ENCODE measurements at places on chromosomes 3 and 15.

- no peak for DNase-seq
Measured at GRCh38 chr3:56874269-56874668, 72.5 kb upstream of the ARHGEF3 start.

DNA sequence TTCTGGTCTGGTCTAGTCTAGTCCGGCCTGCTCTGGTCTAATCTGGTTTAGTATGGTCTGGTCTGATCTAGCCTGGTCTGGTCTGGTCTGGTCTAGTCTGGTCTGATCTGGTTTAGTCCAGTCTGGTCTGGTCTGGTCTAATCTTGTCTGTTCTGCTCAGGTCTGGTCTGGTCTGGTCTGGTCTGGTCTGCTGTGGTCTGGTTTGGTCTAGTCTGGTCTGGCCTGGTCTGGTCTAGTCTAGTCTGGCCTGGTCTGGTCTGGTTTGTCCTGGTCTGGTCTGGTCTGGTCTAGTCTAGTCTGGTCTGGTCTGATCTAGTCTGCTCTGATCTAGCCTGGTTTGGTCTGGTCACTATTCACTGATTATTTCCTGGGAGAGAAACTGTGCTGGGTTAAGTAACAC, 84.1 kb upstream of the PRR23E start:
- peak; percentile 36 for DNase-seq

- DNase-seq: no peak
Measured at GRCh38 chr3:127723011-127723567, 50.3 kb downstream of the ABTB1 start.

DNA sequence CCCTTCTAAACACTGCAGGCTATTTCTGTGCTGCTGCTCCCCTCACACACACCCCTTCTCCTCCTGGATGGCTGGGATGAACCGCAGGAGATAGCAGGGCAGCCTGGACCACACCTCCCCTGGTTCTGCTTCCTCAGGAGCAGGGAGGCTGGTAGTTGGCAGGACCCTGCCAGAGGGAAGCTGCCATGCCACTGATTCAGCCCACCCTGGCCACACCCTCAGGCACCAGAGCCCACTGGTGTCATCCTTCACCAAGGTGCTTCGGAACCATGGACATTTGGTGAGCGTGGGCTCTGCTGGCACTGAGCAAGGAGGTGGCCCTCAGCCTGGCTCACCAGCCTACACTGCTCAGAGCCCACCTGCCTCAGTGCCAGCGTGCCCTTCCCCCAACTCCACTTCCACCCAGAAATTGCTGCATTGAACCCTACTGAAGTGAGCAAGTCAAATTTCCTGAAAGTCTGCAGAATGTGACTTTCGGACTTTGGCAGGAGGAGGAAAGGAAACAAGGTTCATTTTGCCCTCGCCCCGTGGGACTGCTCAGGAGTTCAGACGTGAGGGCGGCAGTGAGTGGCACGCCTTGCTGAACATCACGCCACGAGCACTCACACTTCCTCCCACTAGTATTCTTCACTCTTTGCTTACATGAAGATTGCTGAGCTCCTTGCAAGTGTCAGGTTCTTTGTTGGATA, 26.3 kb downstream of the BMF start:
- DNase-seq: no peak

DNA sequence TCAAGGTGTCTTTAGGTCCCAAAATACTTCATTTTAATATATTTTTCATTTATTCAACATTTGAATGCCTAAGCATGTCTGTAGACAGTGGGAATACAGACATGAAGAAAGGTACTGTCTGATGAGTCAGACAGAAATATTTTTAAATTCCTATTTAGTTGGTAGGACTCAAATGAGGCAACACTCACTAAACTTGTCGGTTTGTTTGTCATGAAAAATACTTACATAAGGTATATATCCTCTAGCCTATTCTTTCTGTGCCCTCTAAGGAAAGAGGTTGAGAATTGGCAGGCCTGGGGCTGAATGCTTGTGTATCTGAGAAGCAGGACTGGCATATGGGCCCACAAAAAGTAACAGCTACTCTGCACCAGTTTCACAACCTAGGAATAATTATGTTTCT, 423.6 kb upstream of the MDFIC2 start:
- DNase-seq: no peak

Measured in right forelimb (tissue), 1 donor.